ENCODE measurements at places on chromosomes 5 and 9. TPM values are rescaled to one million over a fixed set of nuclear protein-coding genes. Genes with fewer than 3 reads are reported as not detected.

- DNase-seq, result no peak
Measured at GRCh38 chr5:99141534-99142128, 212.8 kb upstream of the CHD1 start.

The ACOT12 gene
- not detected for polyA plus RNA-seq

GRCh38 chr5:89229331-89230070 is 346.5 kb upstream of the MEF2C start:
- no peak for DNase-seq

DNA sequence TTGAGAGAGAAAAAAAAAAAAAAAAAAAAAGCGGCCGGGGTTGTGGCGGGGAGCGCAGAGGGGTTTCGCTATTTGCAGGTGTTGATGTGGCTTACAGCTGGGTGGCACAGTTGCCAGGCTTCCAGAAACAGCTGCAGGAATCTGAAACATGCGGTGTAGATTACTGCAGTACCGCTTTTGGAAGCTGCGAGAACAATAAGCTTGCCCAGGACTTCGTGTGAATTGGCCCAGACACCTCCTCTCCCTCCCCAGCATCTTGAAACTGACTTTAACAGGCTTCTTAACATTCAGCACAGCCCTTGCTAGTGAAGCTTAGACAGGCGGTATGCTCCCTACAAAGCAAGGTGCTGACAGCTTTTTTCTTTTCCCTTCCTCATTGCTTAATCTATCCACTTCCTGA is 104.0 kb downstream of the ATP10B start:
- DNase-seq, result no peak

The FAM221B gene
- polyA plus RNA-seq, result not detected
